Globus pallidus (tissue), 1 donor: ENCODE measurements at places on chromosomes 1 and 21.

DNA sequence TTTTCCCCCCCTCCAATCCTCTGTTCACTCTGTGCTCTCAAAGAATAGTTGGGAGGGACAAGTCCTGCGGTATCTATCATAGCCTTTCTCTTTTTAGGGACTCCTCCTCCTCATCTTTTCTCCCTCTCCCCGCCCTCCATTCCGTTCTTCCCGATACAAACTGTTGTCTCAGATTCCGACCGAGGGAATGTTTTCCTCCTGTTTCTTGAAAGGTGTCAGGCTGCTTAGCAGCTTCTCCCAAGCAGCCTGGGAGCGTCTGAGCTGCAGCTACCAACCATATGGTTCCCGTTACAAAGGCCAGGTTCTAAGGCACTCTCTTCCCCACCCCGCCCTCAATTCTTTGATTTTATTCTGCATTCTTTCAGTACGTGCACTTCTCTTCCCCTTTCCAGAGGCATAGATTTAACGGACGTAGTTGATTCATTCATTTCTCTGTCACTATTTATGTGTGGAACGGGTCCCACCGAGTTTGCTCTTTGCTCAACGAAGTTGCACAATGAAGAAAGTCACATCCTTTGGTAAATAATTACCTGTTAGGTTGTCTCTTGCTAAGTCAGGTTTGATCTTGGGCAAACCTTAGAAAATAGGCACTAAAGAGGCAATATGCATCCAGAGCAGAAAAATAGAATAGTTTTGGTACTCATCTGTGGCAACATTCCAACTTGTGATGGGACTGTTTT is 2.8 kb downstream of the ADGRL2 start:
- no peak for DNase-seq

- no peak for DNase-seq
These were observed 1.4 kb downstream of the NUDC start for GRCh38 chr1:26922901-26923300.

- peak; percentile 68 for DNase-seq
These were observed 50.2 kb downstream of the CAPZB start for GRCh38 chr1:19435181-19435580.

GRCh38 chr1:84146411-84147032 is 2.5 kb downstream of the PRKACB start:
- no peak for DNase-seq

DNA sequence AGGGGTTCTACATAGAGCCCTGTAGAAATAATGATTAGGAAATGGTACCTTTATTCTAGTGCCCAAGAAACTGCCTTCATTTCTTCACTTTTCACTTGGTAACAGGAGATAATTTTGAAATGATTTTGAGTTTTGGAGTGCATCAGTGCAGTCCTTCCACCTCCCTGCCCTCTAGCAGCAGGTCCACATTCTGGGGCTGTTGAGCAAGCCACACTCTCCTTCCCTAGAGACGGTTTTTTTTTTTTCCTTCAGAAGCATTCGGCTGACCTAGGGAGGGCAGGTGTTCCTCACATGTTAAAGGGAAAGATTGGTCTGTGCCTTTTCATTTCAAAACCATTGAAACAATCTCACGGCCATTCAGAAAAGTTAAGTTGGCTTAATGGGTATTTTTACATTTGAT is 39.8 kb downstream of the SLC37A1 start:
- DNase-seq: no peak

GRCh38 chr1:218361298-218362065 is 16.3 kb downstream of the TGFB2 start:
- no peak for DNase-seq

DNA sequence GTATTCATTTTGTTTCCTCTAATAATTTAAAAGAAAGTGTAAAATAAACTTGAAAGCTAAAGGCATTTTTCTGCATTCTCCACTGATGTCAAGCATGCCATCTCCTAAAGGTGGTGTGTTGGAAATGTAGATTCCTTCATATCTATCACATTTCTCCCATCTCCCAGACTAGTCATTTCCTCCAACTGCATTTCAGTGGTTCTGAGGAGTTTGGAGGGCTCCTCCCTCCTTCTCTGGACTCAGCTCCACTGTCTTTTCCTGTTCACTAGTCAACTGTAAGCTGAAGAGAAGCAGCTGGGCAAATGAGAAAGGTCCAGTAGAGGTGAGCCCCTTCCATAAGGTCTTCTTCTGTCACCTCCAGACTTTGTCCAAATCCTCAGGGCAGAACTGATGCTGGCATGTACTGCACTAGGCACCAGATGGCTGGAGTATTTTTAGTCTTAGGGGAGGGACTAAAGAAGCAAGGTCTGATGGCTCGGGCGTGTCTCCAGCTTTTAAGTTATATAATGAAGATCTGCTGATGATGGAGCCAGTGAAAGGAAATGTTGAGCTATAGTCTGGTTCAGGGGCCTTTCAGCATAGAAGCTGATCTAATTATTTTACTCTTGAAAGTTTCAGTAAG is 186.1 kb downstream of the NTNG1 start:
- no peak for DNase-seq

- DNase-seq: no peak
These were observed 22.9 kb upstream of the SLC19A2 start for GRCh38 chr1:169508432-169509338.

DNA sequence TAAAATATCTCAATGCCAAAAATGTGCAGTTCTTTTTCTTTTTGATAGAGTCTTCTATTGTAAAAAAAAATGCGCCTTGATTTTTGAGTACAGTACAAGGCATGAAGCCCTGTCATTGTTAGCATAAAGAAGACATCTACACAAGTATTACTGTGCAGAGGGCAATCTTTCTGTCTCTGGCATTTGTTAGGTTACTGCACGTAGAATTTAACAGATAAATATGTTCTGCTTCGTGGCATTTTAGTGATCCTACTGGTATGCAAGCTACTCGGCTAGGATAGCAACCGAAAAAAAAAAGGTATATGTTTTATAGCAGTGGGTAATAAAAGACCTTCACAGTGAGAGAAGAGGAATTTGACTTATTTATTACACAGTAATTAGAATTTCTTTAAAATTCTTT is 492.9 kb upstream of the ADGRL2 start:
- DNase-seq: no peak

DNA sequence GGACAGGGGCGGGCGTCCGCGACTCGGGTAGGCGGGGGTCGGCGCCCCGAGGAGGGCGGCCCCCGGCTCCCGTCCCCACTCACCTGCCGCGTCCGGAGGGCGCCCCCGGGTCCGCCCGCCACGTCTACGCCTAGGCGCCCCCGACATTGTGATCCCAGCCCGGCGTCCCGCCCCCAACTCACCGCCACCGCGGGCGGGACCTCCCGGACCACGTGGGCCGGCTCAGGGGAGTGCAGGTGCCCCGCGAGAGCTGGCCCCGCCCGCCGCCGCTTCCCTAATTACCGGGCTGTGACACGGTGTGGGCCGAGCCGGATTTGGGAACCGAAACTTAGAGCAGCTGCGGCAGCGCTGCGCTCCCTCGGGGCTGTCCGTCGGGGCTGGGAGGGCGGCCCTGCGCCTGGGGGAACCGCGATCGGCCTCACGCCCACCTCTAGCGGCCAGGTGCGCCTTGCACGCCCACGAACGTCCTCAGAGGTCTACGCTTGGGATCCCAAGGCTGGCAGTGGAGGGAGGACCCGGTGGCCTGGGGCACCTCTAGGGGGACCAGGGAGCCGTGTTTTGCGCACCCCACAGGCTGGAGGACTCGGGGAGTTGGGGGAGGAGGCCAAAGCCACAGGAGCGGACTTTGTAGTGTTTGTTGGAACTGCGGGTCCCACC is 521 bp upstream of the NADK start:
- DNase-seq: no peak

- no peak for DNase-seq
These were observed 37.5 kb upstream of the PLA2G2C start for GRCh38 chr1:20223551-20224419.

- no peak for DNase-seq
These were observed 899 bp downstream of the TOMM40L start for GRCh38 chr1:161226759-161227158.

DNA sequence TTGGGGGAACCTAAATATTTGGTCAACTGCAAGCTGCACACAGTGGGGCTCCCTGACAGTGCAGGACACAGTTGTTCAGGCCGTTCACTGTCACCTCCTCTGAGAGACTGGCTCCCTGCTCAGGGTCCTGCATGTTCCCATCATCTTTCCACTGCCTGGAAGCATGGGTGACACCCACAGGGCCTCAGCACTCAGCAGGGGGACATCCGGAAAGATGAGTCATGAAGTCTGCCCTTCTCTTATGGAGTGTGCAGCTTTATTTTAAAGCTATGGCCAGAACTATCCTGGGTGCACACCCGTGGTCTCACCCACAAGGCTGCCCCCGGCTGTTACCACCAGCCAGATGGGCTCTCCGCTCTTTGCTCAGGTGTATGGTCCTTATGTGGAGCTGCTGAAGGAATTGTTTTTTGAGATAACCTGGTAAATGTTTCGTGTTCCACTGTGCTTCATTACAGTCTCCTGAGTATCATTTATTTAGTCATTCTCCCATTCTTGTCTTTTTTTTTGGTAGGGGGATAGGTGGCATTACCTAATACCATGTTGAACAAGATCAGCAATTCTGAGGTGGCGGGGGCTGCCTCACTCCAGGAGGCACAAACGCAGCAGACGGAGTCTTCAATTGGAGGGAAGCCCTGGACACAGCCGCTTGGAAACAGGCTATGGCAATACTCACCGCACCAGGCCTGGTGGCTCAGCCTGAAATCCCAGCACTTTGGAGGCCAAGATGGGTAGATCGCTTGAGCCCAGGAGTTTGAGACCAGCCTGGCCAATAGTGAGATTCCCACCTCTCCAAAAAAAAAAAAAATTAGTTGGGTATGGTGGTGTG is 14.3 kb downstream of the TRIM11 start:
- no peak for DNase-seq
